ENCODE measurements at places on chromosomes 2 and 18. TPM values are rescaled to one million over a fixed set of nuclear protein-coding genes. Genes with fewer than 3 reads are reported as not detected.

SLC4A1AP gene
- 20.9 TPM for total RNA-seq

OSR1 gene
- total RNA-seq = 0.31 TPM

LHCGR gene
- total RNA-seq = not detected

CCDC74B gene
- 3.0 TPM for total RNA-seq

TEX44 gene
- not detected for total RNA-seq

GALR1 gene
- total RNA-seq = not detected

CCL20 gene
- total RNA-seq = not detected

GRCh38 chr2:25698752-25699151, 25.4 kb upstream of the DTNB start:
- peak; percentile 50 for DNase-seq

DNA sequence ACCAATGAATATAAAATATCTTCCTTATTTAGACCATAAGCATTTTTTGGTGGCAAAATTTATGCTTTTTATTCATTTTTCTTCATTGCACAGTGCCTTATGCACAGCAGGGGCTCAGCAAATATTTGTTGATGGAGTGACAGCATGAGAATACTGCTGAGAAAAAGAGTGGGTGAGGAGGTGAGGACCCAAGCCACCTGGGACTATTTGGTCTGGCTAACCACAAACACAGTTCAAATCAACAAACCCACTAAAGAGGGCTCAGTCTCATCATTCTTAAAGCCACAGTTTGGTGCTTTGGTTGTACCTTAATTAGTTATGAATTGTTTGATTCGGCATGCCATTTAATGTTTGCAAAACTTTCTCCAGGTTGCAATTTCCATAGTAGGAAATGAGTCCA, 183.5 kb upstream of the ZNF521 start:
- no peak for DNase-seq

GRCh38 chr2:118177884-118178283, 89.6 kb downstream of the INSIG2 start:
- no peak for DNase-seq

DNA sequence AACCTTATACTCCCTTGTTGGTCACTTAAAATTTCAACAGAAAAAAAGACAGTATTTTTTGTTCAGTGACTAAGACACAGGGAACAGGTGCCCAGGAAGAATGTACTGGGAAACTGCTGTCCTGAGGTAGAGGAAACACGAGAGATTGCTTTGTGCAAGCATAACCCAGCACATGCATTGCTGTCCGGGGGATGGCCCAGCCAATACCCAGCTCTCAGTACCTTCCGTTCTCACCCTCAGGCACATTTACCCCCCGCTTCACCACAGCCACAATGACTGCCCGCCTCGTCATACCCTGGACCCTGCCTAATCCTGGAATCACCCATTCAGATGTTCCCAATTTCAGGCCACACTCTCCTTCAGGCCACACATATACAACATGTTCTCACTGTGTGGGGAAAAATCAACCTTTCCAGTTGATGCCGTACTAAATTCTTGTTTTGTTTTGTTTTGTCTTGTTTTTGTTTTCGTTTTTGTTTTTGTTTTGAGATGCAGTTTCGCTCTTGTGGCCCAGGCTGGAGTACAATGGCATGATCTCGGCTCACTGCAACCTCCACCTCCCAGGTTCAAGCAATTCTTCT, 140.7 kb downstream of the ESCO1 start:
- DNase-seq = no peak

GRCh38 chr2:71799013-71799575, 345.7 kb downstream of the DYSF start:
- DNase-seq = no peak

GRCh38 chr2:84882775-84883550, 2.1 kb upstream of the TRABD2A start:
- no peak for DNase-seq

DNA sequence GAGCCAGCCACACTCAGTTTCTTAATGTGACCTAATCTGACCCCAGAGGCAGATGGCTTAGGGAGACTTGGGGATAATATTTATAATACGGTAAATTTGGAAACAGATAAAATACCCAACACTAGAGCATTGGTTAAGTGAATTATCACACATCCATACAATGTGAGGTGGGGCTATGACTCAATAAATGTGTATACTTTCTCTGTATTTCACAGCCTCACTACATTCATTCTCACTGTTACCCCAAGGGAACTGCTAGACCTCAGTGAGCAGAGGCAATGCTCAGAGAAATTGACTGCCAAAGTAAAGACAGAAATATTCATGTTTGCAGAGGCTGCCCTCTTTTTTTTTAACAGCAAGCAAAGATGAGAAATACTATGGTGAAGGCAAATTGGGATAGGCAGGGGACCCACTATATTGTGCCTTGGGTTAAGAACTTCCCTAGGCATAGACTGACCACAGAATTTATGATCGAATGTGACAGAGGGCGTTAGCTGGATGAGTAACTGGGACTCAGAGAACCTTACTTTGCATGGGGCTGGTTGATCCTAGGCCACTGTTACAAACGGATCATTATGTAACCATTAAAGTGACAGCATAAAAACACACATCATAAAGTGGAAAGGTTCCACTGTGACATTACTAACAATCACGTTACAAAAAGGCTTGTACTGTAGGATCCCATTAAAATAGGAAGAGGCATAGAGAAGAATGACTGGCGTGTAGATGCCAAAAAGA, 246.0 kb upstream of the LYPD1 start:
- DNase-seq = no peak
